LNCaP clone FGC (cell line): ENCODE measurements at places on chromosomes 7 and 10.

DNA sequence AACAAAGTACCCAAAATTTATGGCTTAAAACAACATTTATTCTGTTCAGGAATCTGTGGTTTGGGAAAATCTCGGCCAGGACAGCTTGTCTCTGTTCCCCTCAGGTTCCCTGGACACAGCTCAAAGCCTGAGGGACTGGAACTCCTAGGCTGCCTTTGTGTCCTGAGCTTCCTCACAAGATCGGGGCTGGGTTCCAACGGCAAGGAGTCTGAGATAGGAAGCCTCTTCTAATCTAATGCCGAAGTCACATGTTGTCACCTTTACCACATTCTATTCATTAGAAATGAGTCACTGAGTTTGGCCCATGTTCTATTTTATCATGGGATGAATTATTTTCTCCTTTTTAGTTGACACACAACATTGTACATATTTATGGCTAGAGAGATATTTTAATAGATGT is 80.5 kb downstream of the ANKRD26 start:
- no peak for DNase-seq

DNA sequence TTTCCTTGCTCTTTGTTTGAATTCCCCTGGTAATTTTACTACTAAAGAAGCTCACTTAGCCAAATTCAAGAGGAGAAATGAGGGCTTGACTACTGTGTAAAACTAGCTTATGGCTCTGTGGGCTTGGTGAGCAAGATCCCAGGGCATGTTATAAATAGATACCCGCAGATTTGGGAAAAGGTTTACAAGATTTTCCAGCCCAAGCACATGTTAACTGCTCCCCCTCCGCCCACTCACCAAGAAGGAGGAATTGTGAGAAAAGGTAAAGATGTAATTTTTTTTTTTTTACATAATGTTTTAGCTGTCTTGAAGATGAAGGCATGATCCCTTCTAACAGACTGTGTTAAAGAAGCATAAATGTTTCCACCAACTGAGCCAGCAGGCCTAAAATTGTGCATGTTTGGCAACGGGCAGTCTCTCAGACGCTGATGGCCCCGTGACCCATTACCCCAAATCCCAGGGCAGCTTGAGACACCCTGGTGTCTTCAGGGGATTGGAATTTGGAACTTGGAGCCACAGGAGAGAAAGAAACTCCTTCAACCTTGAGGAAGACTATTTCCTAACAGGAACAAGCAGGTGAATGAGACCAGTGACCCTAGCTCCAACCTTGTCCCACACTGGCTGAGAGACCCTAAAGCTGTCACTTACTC is 429.8 kb upstream of the CELF2 start:
- DNase-seq: no peak

DNA sequence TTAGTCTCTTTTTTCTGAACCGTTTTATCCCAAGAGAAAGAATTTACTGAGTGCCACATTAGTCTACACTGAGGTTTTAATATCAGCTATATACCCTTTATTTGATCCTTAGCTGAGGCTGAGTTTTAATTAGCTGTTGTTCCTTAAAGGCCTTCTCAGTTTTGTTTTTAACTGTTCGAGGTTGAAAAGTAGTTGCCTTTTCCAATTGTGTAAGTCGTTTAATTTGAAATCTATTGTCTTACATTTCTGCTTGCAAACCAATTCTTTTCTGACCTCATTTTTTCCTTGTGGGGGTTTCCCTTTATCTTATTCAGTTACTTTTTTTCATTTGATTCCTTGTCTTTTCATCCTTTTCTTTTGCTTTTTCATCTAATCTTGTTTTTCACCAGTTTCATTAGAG is 30.8 kb downstream of the UMAD1 start:
- DNase-seq: no peak

DNA sequence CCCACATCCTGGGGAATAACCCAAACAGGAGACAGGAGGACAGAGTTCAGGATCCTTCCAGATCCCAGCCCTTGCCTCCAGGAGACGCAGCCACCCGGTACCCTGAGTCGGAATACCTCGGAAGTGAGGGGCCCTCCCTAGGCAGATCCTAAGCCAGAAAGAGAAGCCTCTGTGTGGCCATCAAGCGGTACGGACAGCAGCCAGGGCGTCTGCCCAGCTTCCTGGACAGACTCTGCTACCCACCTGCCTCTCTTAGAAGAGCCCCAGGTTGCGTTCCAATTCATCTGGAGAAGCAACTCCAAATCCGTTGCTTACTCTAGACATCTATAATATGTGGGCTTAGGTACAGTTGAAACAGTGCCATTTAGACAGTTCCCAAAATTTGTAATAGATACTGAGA is 220.2 kb upstream of the SH2B2 start:
- no peak for DNase-seq

DNA sequence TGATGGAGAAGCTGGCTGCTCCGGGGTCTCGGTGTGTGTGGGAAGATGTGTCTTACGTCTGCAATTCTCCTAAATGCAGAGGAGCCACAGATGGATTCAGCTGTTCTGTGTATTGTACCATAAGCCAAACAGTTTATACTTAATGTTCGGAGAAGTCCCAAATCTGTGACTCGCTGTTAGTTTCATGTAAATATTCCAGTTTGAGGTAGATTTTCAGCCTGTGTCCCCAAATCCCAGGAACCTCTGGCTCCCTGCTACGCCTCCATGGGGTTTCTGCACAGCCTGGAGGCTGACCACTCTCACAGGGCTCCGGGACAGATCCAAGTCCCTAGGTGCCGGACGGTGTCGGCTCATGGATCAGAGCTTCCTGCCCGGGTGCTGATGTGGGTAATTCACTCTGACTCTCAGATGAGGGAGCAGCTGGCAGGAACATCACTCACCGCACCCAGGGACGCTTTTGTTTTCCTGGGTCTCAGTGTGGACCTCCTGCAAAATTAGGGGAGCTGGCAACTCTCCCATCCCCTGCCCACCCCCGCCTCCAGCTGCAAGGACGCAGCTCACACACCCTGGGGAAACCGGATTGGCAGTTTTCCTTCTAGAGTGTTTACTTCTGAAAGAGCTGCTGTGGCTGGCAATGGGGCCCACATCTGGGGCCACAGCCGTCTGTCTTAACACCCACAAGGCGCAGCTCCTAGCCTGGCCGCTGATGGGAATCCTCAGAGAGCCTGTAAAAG is 421.1 kb upstream of the FOXK1 start:
- no peak for DNase-seq

GRCh38 chr7:157580324-157580723 is 243.5 kb downstream of the DNAJB6 start:
- no peak for DNase-seq

- DNase-seq: no peak
These were observed 285.8 kb downstream of the CAMK1D start for GRCh38 chr10:12635127-12635541.

DNA sequence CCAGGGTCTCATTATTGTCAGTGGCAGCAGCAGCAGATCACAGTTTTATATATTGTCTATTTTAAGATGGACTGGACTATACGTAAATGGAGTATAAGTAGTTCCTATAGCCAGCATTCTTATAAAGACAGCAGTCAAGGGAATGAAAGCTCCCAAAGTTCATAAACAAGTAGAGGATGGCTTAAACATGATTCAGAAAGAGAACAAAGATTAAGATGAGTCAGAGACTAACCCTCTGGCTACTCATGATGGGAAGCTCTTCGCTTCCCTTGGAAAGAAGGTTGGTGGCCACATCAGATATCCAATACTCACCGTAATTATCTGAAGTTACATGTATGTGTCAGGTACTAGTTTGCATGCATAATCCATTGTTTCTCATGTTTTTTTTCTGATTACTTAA is 277.0 kb downstream of the INHBA start:
- no peak for DNase-seq

DNA sequence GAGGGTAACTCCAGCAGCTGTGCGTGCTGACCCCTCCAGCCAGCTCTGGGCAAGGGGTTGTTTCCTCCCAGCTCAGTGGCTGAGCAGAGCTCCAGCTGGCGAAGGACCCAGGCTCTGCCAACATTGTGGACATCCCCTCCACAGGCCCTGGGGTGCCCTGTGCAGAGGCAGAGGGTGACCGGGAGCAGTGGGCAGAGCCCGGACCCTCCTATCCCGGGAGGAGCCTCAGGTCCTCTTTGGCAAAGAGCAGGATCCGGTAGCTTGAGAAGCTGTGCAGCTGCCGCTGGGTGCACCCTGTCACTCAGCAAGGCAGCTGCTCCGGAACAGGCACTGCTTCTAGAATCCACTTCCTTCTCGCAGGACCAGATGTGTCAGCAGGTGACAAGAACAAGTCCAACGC is 175.9 kb downstream of the EBF3 start:
- DNase-seq: no peak

DNA sequence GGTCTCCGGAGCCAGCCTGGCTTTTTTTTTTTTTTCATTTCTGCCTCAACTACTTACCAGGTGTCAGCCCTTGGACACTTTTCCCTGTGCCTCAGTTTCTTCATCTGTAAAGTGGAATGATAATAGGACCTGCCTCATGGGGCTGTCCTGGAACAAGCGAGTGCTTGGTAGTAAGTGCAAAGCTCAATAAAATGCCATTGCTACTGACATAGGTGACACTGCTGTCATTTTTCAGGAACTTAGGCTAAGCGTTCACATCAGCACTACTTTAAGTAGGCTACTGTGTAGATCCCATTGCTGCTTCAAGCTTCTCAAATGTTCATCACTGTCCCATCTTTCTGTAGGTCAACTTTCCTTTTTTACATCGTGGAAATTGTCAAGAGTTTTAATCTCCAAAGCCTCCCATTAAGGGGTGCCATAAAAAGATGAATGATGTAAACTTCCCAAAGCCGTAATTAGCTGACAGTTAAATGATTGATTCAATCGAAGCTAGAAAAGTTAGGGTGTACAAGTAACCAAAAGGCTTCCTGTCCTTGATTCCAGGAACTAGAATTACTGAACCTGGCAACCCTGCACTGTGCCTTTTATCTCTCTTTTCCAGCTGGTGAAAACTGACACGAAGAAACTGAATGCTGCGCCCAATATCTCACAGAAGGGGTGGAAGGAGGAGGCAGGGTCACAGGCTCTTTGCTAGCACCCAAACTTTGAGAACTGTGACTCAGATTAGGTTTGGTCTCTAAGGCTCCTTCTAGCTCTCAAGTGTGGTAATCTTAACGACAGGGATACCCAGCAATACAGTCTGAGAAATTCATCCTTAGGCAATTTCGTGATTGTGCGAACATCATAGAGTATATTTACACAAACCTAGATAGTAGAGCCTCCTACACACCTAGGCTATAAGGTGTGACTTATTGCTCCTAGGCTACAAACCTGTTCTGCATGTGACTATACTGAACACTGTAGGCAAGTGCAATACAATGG is 861 bp upstream of the USP6NL start:
- no peak for DNase-seq

- no peak for DNase-seq
These were observed 34.3 kb downstream of the HTRA1 start for GRCh38 chr10:122495406-122496340.

DNA sequence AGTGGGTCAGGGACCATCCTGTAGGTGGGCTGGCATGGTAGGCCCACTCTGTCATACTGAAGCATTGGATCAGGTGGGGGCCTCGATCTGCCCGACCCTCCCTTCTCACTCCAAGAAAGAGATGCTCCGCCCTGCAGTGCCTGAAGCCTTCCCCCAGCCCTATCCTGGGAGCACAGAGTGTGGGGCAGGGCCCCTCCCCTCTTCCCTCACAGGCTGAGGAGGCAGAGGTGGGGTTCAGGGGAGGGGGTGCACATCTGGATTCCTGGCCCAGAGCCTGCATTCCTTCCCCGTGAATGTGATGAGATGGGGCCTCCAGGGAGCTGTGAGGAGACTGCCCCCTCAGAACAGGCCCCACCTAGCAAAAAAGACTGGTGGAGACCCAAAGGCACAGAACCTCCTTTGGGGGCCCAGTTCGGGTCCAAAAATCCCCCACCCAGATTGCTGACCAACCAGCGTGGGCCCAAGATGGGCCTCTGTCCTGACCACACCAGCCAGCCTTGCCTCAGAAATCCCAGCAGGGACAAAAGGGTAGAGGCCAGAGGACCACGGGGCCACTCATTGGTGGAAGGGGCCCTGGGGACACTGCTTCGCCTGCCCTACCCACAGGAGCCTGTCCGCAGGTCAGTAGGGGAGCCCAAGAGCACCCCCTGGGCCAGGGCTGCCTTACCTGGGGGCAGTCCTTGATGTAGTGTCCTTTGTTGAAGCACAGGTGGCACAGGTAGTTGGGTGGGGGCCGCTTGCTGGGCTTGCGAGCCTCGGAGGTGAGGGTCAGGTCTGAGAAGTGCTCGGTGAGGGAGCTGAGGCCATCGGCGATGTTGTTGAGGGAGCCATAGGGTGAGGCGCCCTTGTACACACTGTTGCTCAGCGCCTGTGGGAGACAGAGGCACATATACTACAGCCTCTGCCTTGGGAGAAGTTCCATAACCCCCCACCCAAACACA is 13.3 kb downstream of the ZCCHC24 start:
- DNase-seq: no peak

DNA sequence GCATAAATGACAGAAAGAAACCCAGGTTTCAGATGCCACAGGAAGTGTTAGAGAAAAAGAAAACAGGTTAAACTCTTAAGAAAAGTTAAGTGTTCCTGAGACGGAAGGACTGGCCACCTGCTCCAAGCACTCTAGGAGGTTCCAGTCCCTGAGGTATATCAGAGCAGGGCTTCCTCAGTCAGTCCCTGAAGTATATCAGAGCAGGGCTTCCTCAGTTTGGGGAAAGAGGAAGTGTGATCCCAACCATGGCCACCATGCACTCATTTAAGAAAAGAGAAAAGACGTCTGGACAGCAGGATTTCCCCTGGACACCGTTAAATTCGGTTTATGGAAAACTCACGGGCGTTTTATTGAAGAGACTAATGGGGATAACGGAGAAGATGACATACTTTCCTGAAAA is 133.4 kb upstream of the PFKP start:
- DNase-seq: no peak

GRCh38 chr10:62231371-62231770 is 37.3 kb downstream of the RTKN2 start:
- no peak for DNase-seq

GRCh38 chr7:148500978-148501377 is 89.6 kb upstream of the C7orf33 start:
- DNase-seq: no peak

DNA sequence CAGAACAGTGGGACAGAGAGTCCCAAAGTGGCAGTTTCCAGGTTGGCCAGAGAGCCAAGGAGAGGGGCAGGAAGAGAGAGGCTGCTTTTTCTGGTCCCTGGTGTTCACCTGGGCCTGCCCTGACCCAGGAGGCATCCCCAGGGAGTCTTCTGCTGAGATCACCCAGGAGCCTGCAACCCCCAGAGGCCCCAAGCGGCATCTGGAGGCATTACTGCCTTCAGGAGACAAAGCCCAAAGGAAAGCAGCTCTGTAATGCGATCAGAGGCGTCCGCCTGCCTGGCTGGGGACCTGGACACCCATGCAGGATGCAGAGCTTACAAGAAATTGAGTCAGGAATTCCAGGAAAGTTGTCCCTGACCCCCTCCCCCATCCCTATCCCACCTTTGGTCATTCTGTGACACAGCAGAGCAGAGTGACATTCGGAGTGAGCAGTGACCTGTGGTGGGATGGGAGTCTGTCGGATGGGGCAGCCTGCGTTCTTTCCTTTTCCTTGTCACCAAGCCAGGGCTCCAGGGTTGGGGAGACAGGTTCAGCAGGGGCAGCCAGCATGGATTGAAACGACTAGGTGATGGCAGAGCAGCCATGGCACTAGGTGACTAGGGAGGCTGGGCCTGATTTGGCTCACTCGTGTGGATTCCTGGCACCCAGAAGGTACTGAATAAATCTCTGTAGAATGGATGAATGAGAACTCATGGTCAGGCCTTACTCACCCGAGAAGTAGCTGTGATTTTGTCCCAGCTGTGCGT is 10.4 kb downstream of the UNC5B start:
- DNase-seq: no peak
